ENCODE measurements at places on chromosomes 6 and 20.
A peak's percentile ranks its signal among the peaks of the same experiment; 100 is the strongest.

DNA sequence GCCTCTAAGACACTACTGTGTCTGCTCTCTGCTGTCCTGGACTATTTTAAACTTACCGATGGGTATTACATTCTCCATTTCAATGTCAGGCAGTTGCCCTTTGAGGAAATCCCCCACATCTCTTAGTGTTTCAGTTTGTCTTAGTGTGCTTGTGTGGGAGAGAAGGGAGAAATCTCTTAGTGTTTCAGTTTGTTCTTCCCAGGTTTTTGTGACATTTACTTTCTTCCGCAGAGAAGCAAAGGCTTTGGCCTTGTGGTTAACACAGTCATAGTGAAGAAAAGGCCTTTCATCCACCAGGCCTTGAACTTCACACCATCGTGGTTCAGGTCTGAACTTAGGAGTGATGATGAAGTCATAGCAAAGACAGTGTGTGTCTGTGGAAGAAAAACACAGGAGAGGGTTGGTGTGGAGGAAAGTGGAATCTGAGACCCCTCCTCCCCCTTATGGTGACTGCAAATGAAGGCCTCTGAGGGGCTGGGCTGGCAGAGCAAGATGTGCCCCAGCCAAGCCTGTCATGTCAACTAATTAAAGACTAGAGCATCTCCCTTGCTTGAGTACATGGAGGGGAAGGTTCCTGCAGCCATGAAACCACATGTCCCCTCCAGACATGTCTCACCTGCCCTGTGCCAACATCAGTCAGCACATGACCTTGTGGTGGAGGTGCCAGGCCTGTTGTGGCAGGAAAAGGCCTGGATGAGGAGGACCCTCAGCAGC is 23.9 kb downstream of the RAET1L start:
- peaks cover 7% of the 10 kb centered on the region for H3K4me1 ChIP-seq
- peaks cover 21% of the 10 kb centered on the region for H3K36me3 ChIP-seq
- H3K27me3 ChIP-seq: no peaks in the 10 kb centered on the region
- H3K27ac ChIP-seq: no peak overlapping the region

DNA sequence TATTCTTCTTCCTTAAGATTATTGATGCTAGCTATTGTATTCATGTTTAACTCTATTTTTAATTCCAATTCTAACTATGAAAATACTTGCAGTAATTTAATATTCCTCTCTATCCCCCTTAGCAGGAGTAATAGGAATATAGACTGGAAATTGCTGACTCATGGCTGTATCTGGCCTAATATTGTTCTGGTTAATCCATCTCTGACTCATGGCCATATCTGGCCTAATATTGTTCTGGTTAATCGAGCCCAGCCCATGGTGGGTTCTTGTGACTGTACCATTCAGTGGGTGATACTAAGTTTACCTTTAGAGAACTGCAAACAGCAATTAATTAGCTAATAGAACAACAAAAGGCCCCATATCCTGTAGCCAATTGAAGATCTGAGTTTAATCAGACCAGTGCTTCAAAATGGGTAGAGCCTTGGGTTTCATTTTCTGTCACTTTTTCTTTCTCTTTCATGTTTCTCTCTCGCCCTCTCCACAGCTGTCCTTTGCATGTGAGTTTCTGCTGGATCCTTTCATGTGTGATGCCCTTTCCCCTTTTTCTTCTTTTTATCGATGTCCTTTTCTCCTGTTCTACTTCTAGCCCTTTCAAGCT is 50.6 kb downstream of the SLC22A3 start:
- DNase-seq: no peak
- no peaks in the 10 kb centered on the region for H3K27me3 ChIP-seq
- no peak overlapping the region for H3K27ac ChIP-seq
- peaks cover 11% of the 10 kb centered on the region for H3K4me1 ChIP-seq
- peaks cover 6% of the 10 kb centered on the region for H3K36me3 ChIP-seq
- H3K4me3 ChIP-seq: no peak overlapping the region

- no peak for DNase-seq
- H3K27ac ChIP-seq: no peak overlapping the region
- no peaks in the 10 kb centered on the region for H3K4me1 ChIP-seq
- H3K4me3 ChIP-seq: no peak overlapping the region
- peaks cover 30% of the 10 kb centered on the region for H3K27me3 ChIP-seq
Measured at GRCh38 chr20:23497536-23497935, 6.6 kb downstream of the CST8 start.

GRCh38 chr6:19655744-19656143 is 181.4 kb upstream of the ID4 start:
- H3K36me3 ChIP-seq: no peaks in the 10 kb centered on the region
- H3K4me3 ChIP-seq: no peak overlapping the region
- no peaks in the 10 kb centered on the region for H3K4me1 ChIP-seq
- no peaks in the 10 kb centered on the region for H3K27me3 ChIP-seq
- DNase-seq: no peak
- no peak overlapping the region for H3K27ac ChIP-seq

GRCh38 chr6:62516291-62517141 is 230.5 kb upstream of the KHDRBS2 start:
- no peak overlapping the region for H3K27ac ChIP-seq
- no peaks in the 10 kb centered on the region for H3K27me3 ChIP-seq
- H3K4me3 ChIP-seq: no peak overlapping the region
- no peaks in the 10 kb centered on the region for H3K4me1 ChIP-seq

- no peaks in the 10 kb centered on the region for H3K36me3 ChIP-seq
- no peak overlapping the region for H3K4me3 ChIP-seq
- no peaks in the 10 kb centered on the region for H3K4me1 ChIP-seq
- no peaks in the 10 kb centered on the region for H3K27me3 ChIP-seq
Measured at GRCh38 chr6:105873799-105874198, 212.3 kb upstream of the PRDM1 start.

DNA sequence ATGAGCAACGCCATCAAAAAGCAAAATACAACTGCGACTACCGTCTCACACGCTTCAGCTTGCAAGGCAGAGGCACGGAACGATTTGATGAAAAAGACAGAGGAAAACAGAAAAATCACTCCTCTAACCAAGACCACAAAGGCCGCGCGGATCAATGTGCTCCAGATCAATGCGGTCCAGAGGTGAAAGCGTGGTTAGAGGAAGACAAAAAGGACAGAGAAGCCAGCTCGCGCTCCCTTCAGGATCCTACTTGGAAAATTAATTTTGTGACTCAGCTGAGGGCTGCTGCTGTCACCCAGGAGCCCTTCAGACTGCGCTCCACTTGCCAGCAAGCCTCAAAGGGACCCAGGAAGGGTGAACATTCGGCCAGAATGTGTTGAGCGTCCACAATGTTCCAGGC is 140.2 kb upstream of the RPS6KA2 start:
- no peaks in the 10 kb centered on the region for H3K4me1 ChIP-seq
- no peak overlapping the region for H3K27ac ChIP-seq
- no peaks in the 10 kb centered on the region for H3K36me3 ChIP-seq
- DNase-seq: no peak
- peaks cover 8% of the 10 kb centered on the region for H3K27me3 ChIP-seq

GRCh38 chr6:159487636-159488035 is 205.4 kb downstream of the SOD2 start:
- H3K36me3 ChIP-seq: no peaks in the 10 kb centered on the region
- DNase-seq: no peak
- peaks cover 28% of the 10 kb centered on the region for H3K27me3 ChIP-seq
- no peak overlapping the region for H3K27ac ChIP-seq

- H3K27ac ChIP-seq: no peak overlapping the region
- H3K27me3 ChIP-seq: no peaks in the 10 kb centered on the region
- H3K4me3 ChIP-seq: no peak overlapping the region
- H3K36me3 ChIP-seq: no peaks in the 10 kb centered on the region
- DNase-seq: peak; percentile 44
Measured at GRCh38 chr6:24761193-24761835, 13.4 kb upstream of the GMNN start.

GRCh38 chr6:109653264-109653663 is 37.7 kb downstream of the AK9 start:
- DNase-seq: no peak
- H3K27ac ChIP-seq: no peak overlapping the region
- H3K4me3 ChIP-seq: no peak overlapping the region
- H3K27me3 ChIP-seq: no peaks in the 10 kb centered on the region
- H3K4me1 ChIP-seq: no peaks in the 10 kb centered on the region

Data from Calu3 (cell line).